ENCODE measurements at places on chromosomes 16 and 17.
A peak's percentile ranks its signal among the peaks of the same experiment; 100 is the strongest.

DNA sequence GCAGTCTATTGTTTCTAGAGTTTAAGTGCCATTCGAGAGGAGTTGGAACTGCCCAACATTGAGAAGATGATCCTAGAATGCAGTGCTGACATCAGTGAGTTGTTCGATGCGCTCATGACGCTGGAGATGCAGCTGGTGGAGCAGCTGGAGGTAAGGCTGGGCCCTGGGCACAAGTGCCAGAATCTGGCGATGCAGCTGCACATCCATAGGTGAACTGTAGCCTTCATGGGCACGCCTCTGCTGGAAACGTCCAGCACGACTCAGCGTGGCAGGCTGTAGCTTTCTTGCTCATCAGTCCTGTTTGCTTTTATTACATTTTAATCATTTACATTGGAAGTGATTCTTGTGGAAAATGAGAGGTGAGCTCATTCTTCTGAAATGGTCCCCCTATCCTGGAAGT, 31.7 kb downstream of the DRC3 start:
- DNase-seq, result no peak

GRCh38 chr16:84806256-84806889, 13.4 kb upstream of the CRISPLD2 start:
- no peak for DNase-seq

DNA sequence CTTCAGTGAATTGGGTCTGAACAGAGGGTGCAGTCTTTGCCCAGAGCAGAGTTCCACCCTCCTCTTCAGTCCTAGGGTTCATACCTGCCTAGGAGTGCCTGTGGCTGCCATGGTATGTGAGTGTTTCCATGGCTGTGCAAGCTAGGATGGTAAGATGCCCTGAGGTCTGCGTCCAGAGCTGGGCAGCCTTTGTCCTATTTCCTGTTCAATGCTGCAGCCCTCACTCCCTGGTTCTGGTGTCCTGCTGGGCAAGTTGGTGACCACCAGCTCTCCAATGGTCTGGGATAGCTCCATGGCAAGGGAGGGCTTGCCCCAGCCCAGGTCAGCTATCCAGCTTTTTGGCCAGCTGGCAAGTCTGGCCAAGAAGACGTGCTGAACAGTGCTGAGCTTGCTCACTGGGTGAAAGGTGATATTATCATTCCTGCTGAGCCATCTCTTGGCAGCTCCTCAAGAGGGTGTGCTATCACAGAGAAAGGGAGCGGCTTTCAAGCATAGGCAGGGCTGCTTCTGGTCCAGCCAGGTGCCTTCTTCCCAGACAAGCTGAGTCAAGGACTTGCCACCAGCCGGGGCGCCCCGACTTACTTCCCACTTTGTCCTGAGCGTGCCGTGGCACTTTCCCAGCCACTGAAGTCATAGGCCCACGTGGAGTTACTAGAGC, 13.0 kb upstream of the NFATC3 start:
- DNase-seq, result no peak

DNA sequence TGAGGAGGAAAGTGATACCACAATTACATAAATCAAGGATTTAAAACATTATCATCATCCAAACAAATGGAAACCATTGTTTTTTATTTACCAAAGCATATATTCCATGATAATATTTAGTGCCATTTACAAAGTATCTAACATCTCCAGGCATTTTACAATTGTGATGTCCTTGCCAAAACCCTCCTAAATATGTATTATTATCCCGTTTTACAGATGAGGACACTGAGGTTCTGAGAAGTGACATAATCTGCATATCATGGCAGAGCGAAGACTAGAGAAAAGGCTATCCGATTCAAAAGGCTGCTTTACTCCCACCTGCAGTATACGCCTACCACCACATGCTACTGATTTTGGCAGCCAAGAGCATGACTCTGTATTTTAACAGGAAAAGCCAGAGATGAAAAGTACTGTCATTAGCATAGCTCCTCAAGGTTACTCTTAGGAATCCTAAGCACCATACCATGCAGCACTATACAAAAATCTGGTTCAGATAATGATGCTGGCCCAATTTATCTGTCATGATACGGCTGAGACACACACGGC, 301.4 kb downstream of the CA10 start:
- DNase-seq, result peak; percentile 5

DNA sequence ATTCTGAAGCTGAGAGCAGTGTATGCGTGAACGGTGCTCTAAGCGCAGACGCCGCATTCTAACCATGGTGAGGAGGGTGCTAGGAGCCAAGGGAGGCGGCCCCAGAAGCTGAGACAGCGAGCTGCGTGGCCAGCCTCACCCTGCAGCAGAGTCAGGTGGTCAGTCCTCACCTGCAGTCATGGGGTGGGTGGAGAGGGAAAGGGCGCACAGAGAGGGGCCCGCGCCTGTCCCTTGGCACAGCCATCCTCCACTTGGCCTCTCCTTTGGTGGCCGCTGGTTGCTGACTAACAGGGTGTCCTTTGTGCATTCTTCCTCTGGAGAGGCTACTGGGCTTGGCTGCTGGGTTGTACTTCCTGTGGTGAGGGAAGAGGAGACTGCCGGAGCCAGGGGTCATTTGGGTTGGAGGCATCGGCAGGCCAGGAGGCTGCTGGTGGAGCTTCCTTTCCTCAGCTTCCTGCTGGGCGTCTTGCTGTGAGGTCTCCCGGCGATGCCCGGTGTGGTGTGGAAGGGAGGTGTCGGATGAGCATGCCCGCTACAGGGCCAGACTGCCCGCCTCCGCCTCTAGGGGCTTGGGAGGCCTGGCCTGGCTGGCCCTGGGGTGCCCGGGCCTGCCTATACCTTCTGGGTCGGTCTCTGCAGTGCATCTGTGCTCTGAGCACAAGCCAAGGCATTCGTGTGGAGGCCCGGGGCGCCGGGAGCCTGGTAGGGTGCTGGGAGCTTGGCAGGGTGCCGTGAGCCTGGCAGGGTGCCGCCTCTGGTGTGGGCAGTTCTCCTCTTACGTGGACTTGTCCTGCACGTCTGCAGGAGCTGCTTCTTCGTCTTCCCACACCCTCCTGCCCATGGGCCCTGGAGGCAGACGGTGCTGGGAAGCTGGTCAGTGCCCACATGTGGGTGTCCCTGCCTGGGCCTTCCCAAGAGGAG, 17.4 kb downstream of the RNF213 start:
- DNase-seq, result no peak

GRCh38 chr17:57388131-57388725, 131.9 kb downstream of the MSI2 start:
- DNase-seq, result no peak

DNA sequence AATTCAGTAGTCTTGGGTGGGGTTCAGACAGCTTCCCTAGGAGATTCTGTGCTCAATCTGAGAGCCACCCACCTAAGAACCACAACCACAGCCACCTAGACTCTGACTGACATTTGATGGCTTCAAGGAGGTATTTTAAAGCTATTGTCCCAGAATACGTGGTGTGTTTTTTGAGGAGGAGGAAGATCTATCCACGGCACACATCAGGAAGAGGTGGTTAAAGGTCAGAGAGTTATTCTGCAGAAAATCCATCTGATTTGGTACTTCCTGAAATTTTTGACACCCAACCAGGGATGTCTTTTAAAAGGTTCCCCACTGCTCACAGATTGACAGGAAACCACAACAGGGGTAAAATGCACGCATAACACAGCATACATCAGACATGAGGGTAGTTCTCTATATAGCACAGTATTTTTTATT, 25.1 kb downstream of the SMARCE1 start:
- DNase-seq, result no peak

GRCh38 chr17:72430611-72431432, 310.0 kb downstream of the SOX9 start:
- DNase-seq, result no peak

GRCh38 chr17:17740615-17741348, 59.5 kb downstream of the RAI1 start:
- DNase-seq, result no peak

- no peak for DNase-seq
Measured at GRCh38 chr17:82151106-82151957, 53.3 kb upstream of the FASN start.

DNA sequence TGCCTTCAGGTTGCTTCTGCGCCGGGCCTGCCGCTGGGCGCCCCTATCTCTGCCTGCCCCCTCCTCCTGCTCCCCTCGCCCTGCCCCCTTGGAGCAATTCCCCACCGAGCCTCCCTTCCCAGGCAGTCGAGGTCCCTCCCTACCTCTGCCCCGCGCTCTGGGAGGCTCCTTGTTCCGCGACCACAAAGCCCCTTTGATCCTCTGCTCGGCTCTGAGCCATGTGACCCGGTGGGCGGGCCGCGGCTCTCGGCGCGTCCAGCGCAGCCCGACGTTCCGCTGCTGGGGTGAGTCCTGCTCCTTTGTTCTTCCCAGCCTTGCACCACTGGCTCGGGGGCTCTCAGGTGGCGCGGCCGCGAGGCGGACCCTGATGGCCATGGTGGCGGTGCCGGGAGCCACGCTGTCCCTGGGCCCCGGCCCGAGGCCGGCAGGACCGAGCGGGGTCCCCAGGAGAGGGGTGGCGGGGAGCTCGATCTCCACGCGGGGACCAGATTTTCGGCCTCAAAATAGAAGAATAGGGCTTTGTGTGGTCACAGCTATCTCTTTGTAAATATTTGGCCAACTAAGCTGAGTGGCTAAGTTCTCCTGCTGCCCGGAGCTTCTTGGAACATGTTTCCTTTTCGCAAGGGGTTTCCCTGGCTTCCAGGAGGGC, 310.6 kb downstream of the SEC14L1 start:
- no peak for DNase-seq

GRCh38 chr16:89693931-89694783, 7.3 kb downstream of the SPATA2L start:
- no peak for DNase-seq

All from cerebellar nuclear complex (tissue), 1 donor.